Activated naive CD4-positive, alpha-beta T cell treated with anti-CD3 and anti-CD28 coated beads, Interleukin-2, amount 10 ng/mL, durations not matched to agents 5 hours and 36 hours (primary cell): ENCODE measurements at places on chromosomes 11 and 22. TPM values are rescaled to one million over a fixed set of nuclear protein-coding genes. Genes with fewer than 3 reads are reported as not detected.

Gene TYR
- not detected for total RNA-seq

Gene TMEM225
- not detected for total RNA-seq

Gene HSCB
- total RNA-seq = 11.1 TPM

Gene AMOTL1
- 7.4 TPM for total RNA-seq

Gene KRTAP5-4
- total RNA-seq = not detected

Gene LRRN4CL
- 0.14 TPM for total RNA-seq

Gene TLCD5
- not detected for total RNA-seq

Gene TRPM5
- total RNA-seq = 0.05 TPM

Gene COMMD9
- total RNA-seq = 40.3 TPM

Gene INS
- total RNA-seq = not detected

Gene AQP11
- total RNA-seq = 0.33 TPM

Gene PRSS23
- 0.35 TPM for total RNA-seq

Gene F2
- total RNA-seq = not detected

Gene CNGA4
- total RNA-seq = 0.22 TPM

Gene CREB3L1
- not detected for total RNA-seq

Gene OR4A16
- total RNA-seq = not detected

Gene HOATZ
- not detected for total RNA-seq

Gene TEAD1
- total RNA-seq = 0.20 TPM

Gene ANO3
- total RNA-seq = not detected

Gene SMDT1
- total RNA-seq = 120 TPM

Gene OR2AG2
- not detected for total RNA-seq
